ENCODE measurements at places on chromosomes 6 and 20.

- DNase-seq, result no peak
These were observed 523 bp downstream of the MRPS10 start for GRCh38 chr6:42217157-42217518.

DNA sequence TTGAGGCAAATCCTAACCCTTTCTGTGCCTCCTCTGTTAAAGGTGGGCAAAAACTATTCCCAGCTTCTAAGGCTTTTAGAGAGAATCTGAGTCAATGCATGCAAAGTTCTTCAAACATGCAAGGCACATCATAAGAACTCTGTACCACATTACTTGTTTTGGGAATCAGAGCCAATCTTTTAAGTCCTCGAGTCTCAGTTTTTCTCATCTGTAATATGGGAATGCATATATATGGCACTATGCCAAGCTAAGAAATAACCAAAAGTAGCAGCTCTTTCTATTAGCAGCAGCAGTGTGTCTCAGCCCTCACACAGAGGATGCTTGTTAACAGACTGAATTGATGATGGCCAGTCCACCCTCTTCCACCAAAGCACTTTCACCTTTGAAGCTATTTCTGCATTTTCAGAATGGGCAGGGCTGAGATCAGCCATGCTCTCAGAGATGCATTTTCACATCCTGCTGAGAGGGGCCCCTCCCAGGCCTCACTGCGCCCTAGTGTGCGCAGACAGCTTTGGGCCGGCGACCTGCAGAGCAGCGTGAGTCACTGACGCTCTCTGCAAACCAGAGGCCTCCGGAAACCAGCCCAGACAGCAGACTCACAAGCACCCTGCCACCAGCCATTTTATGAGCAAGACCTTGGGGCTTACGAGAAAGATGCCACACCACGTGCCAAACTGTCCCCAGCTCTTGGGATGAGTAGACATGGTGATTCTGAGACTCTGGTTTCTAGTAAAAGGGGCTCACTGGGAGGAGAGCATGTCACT lies 138.0 kb downstream of the NFATC2 start:
- peak; percentile 53 for DNase-seq

- DNase-seq, result no peak
These were observed 57.3 kb downstream of the AHI1 start for GRCh38 chr6:135440087-135440792.

DNA sequence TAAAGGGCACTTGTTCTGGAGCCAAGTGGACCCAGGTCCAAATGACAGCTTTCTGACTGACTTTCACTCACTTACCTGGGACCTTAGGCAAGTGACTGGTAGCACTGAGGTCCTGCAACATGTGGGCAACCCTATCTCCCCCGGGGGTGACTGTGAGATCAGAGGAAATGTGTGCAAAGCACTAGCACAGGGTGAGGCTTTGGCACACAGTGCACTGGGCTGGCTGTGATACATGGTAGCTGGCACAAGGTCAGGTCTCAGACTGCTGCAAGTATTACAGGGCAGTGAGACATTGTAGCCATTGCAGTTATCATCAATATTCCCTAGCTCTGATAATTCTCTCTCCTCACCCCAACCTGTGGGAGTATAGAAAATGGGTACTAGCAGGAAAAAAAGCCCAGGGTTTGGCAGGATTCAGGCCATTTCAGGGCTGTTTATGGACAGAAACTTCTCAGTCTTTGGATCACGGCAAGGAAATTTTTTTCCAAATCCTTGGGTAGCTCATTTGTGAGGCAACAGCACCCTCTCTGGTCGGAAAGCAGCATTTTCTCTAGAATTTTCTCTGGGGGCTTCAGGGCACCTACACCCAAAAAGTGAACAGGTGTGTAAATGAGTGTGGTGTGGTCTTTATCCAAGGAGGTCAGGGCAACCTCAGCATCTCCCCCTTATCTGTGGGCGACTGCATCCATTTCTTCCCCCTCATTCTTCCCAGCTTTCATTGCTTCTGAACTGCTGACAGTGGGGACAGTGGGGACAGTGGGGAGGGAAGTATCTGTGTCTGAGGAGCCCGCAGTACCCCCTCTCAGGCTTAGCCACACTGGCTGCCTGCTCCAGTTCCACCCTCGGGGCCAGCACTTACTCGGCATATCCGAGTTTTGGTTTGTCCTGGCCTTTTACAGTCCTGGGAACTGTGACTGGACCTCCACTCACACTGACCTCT lies 148.7 kb upstream of the PHACTR3 start:
- DNase-seq, result no peak

DNA sequence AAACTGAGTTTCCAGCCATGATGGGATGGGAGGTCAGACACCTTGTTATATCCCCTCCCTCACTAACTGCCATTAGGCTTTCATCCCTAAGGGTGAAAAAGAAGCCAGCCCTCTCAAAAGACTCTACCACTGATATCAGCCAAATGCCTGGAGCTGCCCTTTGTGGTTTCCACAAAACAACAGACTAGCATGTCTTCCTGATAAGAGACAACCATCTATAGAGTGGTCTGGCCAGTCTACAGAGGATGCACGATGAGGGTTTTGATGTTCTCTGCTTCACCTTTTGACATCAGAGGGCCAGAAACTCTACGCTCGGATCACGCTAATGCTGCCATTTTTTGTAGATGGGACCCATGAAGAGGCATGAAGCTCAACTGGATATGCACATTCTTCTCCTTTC lies 61.7 kb upstream of the ARHGAP18 start:
- DNase-seq, result no peak

DNA sequence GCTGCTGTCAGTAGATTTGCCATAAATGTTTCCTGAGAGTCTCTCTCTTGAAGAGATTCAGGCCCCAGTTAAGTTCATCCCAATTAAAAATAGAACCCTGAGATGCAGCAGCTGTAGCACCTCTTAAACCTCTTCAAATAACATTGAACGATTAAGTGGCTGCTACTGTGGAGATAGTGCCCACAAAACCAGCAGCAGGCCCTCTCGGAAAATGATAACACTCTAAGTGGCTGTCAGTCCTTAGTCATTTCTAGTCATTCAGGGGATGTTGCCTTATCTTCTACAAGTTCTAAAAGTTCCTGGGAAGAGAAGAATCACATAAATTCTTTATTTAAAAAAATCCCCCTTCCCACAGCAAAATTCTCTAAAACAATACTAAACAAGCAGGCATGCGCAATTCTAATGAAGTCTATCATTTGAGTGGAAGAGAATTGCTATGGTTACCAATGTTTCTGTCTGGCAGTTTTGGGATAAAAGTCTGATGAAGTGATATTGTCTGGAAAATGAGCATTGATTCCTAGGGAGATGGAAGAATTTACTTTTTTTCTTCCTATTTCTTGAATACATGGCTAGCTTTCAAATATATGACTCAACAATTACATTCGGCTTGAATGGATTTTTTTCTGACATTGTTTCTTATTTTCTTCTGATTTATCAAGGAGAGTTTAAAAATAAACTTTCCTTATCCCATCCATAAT lies 131.9 kb downstream of the TRMT11 start:
- no peak for DNase-seq

GRCh38 chr6:33670971-33671743 lies 40.3 kb downstream of the UQCC2 start:
- DNase-seq, result no peak

- DNase-seq, result no peak
These were observed 96.3 kb downstream of the SPTLC3 start for GRCh38 chr20:13105039-13105438.

GRCh38 chr6:167855825-167856425 lies 29.2 kb downstream of the AFDN start:
- DNase-seq, result peak; percentile 57

- no peak for DNase-seq
These were observed 123.4 kb downstream of the MAP7 start for GRCh38 chr6:136426627-136427377.

GRCh38 chr6:132096996-132097395 lies 145.8 kb upstream of the CCN2 start:
- DNase-seq, result no peak

GRCh38 chr6:63635215-63635587 lies 401 bp upstream of the PHF3 start:
- DNase-seq, result no peak

DNA sequence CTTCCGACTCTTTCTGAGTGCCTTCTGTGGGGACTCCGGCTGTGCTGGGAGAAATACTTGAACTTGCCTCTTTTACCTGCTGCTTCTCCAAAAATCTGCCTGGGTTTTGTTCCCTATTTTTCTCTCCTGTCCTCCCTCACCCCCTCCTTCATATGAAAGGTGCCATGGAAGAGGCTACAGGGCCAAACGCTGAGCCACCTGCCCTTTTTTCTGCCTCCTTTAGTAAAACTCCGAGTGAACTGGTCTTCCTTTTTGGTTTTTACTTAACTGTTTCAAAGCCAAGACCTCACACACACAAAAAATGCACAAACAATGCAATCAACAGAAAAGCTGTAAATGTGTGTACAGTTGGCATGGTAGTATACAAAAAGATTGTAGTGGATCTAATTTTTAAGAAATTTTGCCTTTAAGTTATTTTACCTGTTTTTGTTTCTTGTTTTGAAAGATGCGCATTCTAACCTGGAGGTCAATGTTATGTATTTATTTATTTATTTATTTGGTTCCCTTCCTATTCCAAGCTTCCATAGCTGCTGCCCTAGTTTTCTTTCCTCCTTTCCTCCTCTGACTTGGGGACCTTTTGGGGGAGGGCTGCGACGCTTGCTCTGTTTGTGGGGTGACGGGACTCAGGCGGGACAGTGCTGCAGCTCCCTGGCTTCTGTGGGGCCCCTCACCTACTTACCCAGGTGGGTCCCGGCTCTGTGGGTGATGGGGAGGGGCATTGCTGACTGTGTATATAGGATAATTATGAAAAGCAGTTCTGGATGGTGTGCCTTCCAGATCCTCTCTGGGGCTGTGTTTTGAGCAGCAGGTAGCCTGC lies 4.8 kb downstream of the PIM1 start:
- DNase-seq, result no peak

DNA sequence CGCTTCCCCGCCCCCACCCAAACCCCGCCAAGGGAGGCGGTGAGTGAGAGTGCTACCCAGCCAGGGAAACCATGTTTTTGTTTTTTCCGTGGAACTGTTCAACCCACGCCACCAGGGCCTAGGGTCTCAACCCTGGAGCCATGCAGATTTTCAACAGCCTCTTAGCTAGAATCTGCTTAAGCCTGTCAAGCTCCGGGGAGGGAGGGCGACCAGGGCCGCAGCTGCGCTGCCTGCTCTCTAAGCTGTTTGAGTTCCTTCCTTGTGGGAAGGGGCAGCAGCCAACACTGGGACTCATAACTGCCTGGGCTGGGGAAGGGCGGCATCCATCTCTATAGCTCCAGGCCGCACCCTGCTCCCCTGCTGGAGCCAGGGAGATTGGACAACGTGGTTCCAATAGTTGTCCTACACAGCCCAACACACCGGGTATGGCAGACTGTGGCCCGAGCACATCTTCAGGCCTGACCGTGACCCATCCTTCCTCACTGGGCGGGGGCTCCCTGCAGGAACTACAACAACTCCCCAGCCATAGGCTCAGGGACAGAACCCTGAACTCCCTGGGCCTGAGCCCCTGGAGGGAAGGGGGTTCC lies 1065.7 kb upstream of the MANEA start:
- DNase-seq, result no peak

DNA sequence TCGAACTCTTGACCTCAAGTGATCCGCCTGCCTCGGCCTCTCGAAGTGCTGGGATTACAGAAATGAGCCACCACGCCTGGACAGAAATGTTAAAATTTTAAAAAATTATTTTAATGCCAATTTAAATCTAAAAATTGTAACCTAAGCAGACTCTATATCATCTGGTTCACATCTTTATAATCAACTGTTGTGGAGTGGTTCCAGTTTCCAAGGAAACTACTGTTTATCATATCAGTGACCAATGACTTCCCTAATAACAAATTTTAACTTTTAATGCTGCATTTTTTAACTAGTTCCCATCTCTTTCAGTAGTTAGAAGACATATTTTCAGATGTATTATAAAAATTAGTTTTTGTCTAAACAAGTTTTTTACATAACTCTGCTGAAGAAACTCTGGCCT lies 5.2 kb upstream of the BTN3A2 start:
- no peak for DNase-seq

DNA sequence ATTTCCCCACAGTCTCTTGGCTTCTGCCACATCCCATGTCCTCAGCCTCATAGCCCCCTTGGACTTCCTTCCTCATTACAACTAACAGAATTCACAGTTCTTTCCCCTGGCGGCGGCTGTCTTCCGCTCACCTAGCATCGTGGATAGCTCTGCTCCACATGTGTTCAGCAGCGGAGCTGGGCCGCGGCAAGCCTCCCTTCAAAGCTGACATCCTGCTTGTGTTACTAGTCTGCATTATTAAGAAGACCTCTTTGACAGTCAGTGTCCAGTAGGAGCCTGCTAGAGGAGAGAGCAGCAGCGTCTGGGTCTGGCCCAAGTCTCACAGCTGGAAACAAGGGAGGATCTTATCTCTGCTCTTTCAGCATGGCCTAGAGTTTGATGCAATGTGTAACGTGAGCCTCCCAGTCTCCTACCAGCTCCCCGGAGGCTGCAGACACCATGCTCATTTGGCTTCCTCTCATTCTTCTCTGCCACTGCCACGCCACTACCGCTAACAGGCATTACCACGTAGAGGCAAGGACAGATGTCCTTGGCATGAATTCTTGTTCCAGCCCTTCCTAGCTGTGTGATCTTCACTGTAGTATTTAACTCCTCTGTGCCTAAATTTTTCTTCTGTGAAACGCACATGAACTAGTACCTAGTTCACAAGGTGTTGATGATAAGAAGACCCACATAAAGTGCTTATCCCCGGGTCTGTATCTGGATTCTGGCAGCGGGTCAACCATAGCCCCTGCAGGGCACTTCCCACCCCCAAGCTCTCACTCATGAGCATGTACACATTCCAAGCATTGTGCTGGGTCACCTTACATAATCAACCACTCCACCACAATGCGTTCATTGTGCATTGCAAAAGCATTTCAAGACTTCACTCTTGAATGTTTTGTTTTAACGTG lies 107.1 kb upstream of the BACH2 start:
- DNase-seq, result peak; percentile 71

- DNase-seq, result no peak
These were observed 869.7 kb downstream of the PHF3 start for GRCh38 chr6:64505312-64505711.

GRCh38 chr20:24662752-24663365 lies 193.4 kb downstream of the SYNDIG1 start:
- no peak for DNase-seq

DNA sequence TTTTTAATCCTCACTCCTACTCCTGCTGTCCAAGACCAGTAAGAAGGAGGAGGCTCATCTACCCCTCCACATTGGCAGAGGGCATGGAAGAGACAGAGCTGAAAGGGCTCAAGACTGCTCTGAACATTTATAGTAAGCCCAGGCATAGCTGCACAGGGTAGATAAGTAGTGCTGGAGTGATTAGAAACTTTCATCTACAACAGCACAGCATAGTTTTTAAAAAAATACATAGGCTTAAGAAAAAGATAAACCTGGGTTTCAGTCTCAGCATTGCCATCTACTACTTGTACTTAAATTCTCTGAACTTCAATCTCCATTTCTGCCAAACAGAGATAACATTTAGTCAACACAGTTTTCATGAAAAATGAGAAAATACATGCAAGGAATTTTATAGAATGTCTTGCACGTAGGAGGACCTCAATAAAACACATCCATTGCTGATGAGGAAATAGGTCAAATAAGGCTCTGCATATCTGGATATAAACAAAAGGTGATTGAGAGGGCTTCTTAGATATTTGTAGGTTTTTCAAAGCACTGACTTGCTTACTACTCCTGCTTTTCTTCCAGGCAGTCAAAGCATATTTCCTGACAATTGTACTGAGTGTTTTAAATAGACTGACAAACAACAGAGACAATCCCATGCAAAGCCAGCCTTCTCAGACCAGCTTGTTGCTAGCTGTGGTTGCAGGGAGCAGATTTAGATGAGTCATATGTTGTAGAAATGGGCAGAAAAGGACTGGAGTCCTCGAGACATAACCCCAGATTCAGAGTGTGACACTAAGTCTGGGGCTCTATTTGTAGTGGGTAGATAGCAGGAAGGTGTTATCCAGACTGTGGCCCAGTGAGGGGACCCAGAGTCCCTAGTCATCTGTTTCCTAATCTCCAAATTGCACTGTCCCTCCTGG lies 107.4 kb upstream of the TAB2 start:
- no peak for DNase-seq

All from smooth muscle cell of the brain vasculature (primary cell).